ENCODE measurements at places on chromosomes 6 and 20. TPM values are rescaled to one million over a fixed set of nuclear protein-coding genes. Genes with fewer than 3 reads are reported as not detected.

GATA5 gene
- total RNA-seq = 1.3 TPM

DNA sequence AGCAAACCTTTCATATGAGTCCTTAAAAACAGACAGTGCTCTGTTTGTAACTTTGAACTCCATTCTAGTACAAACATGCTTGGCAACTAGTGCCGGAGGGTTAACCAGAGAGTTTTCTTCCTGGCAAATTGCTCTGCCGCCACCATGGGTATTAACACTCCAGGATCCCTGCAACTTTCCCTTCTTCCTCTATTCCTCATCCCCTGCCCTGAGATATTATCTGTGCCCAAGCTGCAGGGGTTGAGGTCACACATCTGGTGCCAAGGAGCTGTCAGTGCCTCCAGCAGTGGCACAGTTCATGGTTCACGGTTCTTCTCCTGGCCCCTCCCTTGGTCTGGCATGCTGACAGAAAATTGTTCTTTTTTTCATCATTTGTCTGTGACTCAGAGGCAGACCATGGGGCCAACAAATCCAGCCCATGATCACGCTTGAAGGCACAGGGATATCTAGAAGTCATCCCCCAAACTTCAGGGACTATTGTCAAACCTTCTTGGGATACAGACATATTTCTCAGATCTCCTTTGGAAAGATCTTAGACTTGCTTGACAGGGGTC lies 77.5 kb downstream of the ATXN1 start:
- DNase-seq = no peak

ADGRG6 gene
- total RNA-seq = not detected

SNAP91 gene
- total RNA-seq = 52.4 TPM

DNA sequence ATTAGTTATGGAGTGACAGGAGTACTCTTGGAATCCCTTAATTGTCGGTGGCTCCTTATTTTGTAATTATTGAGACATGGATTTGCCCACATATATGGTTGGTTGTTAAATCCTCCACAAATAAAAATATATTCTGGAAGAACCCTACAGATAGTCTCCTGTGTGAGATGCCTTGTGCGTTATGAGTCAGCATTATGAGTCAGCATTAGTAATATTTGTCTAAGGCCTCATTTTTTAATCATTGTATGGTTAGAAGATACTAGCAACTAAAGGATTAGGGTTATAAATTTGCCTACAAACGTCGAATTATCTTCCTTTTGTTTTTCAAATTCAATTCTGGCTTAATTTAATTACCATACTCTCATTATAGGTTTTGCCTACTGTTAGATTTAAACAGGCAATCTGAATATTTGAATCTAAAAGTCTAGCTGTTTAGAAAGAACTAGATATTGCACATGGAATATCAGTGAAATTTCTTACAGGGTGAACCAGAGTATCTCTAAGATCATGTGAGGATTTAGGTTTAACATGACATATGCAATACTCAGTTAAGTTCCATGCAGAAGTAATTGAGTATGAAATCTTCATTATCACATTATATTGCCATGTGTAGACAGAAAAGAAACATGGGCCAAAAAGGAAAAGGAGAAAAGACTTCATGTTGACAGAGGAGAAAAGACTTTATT lies 5.9 kb downstream of the C6orf58 start:
- DNase-seq = no peak

DNA sequence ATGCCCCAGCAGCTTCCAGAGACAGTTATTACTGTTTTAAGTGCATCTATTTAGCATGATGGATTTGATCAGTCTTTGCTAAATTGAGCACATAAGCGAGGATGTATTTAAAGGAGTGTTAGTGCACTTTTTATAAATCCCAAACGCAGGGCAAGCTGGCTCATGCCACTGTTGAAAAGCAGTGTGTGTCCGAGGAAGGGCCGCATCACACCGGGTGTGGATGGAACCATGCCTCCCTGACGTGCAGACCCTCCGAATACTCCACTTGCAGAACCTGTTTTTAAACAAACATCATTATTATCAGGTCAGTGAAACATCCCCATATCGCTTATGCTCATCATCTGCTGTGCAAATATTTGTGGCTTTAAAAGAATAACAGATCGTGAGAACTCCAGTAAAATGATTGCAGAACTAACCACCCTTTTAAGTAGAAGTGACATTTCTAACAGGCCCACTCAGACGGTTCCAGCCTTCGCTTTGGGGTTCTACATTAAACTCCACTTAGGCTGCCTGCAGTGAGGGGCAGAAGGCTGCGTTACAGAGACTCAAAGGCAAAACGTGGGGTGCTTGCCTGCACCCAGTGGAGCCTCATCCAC lies 190.1 kb downstream of the CDH4 start:
- no peak for DNase-seq

DNA sequence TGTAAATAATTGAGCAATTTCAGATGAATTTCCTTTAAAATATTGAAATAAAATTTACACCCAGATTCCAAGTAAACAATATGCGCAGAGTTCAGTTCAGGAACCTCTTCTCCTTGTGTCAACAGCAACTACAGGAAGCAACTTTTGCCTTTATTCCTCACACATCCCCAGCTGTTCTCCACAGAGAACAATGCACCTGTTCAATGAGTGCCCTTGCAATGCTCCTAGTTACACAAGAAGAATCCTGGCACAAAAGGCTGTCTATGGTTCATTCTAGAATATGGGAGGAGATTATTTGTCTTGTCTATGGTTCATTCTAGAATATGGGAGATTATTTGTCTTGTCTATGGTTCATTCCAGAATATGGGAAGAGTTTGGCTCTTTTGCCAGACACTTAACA lies 454.9 kb downstream of the BTBD3 start:
- no peak for DNase-seq

TMEM14B gene
- 62.3 TPM for total RNA-seq

CFB gene
- total RNA-seq = not detected

DNA sequence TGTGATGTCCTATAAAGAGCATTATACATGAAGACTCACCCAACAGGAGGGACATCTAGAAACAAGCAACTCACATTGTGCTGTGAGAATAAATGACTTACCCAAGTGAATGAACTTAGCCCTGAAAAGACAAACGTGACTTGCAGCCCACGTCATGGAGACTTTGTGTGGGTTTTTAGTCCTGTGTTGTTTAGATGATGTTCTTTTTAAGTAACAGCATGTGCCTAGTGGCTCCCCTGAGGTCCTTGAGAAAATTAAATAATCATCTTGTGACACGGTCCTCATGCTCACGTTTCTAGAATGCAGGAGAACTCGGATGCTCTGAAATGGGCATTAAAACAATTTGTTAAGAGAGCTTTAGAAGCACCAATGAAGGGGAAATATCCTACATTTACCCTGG lies 165.1 kb downstream of the SASH1 start:
- DNase-seq = no peak

- DNase-seq = no peak
Measured at GRCh38 chr6:68777956-68778355, 142.9 kb downstream of the ADGRB3 start.

WFDC10B gene
- total RNA-seq = not detected

NHSL1 gene
- total RNA-seq = 57.8 TPM

LIN28B gene
- total RNA-seq = 105 TPM

DNA sequence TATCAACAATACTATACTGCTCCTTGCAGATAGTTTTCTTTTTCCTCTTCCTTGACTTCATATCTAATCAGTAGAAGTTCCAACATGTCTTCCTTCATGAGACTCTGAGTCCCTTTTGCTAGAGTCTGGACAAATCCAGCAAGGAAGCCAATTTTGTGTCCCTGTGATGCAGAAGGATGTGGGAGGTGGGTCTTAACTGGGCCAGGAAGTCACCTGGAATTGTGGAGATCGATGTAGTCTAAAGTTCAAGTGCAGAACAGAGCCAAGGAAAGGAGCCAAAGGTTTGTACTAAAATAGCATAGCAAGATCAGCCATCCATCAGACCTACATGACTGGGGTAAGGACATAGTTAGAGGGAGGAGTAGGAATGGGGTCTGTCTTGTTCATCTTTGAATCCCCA lies 37.6 kb downstream of the SPTLC3 start:
- DNase-seq = no peak

- no peak for DNase-seq
Measured at GRCh38 chr6:170134471-170135440, 156.1 kb downstream of the DLL1 start.

ANKS1A gene
- 76.9 TPM for total RNA-seq

- DNase-seq = peak; percentile 87
Measured at GRCh38 chr6:99613409-99613704, 6.7 kb downstream of the PRDM13 start.

MYB gene
- total RNA-seq = 0.56 TPM

TREML1 gene
- not detected for total RNA-seq

FAM83B gene
- not detected for total RNA-seq

GRCh38 chr20:23122321-23122720 lies 36.2 kb upstream of the CD93 start:
- DNase-seq = no peak

GRCh38 chr6:123575188-123575587 lies 61.6 kb downstream of the TRDN start:
- no peak for DNase-seq

DNA sequence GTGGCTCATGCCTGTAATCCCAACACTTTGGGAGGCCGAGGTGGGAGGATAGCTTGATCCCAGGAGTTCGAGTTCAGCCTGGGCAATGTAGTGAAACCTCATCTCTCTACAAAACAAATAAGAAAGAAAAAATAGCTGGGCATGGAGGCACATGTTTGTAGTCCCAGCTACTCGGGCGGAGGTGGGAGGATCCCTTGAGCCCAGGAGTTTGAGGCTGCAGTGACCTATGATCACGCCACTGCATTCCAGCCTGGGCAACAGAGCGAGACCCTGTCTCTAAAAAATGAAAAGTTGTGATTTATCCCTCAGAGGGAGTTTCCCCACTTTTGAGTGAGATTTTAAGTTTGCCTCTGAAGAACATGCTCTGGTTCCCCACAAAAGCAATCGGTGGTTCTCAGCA lies 17.4 kb upstream of the BMP7 start:
- no peak for DNase-seq

MYH7B gene
- total RNA-seq = 1.5 TPM

SNRPB2 gene
- 81.3 TPM for total RNA-seq

GRCh38 chr20:50193199-50193835 lies 2.7 kb downstream of the CEBPB start:
- no peak for DNase-seq

Measured in glutamatergic neuron (in vitro differentiated cells).